ENCODE measurements at places on chromosomes 5 and 9. TPM values are rescaled to one million over a fixed set of nuclear protein-coding genes. Genes with fewer than 3 reads are reported as not detected.

- no peak overlapping the region for H3K27ac ChIP-seq
- DNase-seq: no peak
- no peaks in the 10 kb centered on the region for H3K36me3 ChIP-seq
- H3K4me3 ChIP-seq: no peak overlapping the region
These were observed 148.1 kb downstream of the EBF1 start for GRCh38 chr5:158951436-158952247.

Gene ORM1
- not detected for total RNA-seq

Gene PCDHB15
- total RNA-seq: 4.0 TPM

DNA sequence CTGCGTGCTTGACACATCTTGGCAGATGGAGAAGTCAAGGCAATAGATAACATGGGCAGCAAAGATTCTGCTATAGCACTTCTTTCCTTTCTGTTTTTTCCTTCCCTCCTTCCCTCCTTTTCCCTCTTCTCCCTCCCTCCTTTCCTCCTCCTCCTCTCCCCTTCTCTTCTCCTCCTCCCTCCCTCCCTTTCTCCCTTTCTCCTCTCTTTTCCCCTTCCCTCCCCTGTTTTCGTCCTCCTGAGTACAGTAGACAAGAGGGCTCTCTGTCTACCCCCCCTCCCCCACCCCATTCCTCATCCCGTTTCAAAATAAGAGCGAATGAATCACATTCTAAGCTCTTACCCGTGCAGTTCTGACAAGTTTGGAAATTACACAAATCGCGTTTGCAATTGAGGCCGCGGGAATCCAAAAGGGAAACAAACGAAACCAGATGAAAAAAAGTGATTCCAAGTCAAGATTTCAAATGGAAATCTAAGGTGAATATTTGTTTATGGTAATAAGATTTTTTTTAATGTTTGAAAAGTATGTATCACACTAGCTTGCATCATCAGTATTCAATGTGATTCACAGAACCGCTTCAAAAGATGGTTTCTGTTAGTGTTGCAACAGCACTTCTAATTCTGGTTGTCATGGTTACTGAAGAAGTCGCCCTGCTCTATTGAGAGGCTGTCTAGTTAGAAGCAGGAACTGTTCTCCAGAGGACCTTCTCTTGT, 1.3 kb downstream of the NIM1K start:
- no peaks in the 10 kb centered on the region for H3K27me3 ChIP-seq
- no peaks in the 10 kb centered on the region for H3K36me3 ChIP-seq

GRCh38 chr5:149730620-149731331, 666 bp downstream of the PPARGC1B start:
- H3K36me3 ChIP-seq: no peaks in the 10 kb centered on the region
- H3K27ac ChIP-seq: peak overlapping the region; percentile 94
- peak overlapping the region; percentile 90 for H3K4me3 ChIP-seq
- H3K4me1 ChIP-seq: peaks cover 12% of the 10 kb centered on the region
- no peaks in the 10 kb centered on the region for H3K27me3 ChIP-seq

Gene FAM221B
- total RNA-seq: not detected

Gene SAPCD2
- total RNA-seq: 0.50 TPM

DNA sequence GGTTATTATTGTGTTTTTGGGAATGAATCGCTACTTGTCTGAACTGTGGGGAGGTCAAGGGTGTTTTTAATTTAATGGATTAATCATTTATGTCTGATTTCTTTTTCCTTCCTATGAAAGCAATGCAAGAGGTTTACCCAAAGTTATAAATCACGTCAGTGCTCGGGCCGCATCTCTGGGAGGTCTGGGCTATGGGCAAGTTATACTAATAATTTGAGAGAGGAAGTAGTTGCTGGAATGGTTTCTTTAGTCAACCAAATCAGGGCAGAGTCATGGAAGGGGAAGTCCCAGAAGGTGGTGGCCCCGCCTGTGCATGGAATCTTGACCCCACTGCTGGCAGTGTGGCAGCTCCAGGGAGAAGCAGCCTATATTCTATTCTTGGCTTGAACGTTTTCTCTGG, 180.2 kb downstream of the HSPA4 start:
- H3K27me3 ChIP-seq: no peaks in the 10 kb centered on the region
- no peak overlapping the region for H3K27ac ChIP-seq
- no peak overlapping the region for H3K4me3 ChIP-seq
- H3K4me1 ChIP-seq: no peaks in the 10 kb centered on the region

Gene GABBR2
- 1.1 TPM for total RNA-seq

GRCh38 chr9:38350529-38350928, 42.0 kb upstream of the ALDH1B1 start:
- no peak overlapping the region for H3K27ac ChIP-seq
- H3K4me3 ChIP-seq: no peak overlapping the region
- DNase-seq: no peak
- H3K4me1 ChIP-seq: no peaks in the 10 kb centered on the region

Gene FCN1
- total RNA-seq: 1.1 TPM

DNA sequence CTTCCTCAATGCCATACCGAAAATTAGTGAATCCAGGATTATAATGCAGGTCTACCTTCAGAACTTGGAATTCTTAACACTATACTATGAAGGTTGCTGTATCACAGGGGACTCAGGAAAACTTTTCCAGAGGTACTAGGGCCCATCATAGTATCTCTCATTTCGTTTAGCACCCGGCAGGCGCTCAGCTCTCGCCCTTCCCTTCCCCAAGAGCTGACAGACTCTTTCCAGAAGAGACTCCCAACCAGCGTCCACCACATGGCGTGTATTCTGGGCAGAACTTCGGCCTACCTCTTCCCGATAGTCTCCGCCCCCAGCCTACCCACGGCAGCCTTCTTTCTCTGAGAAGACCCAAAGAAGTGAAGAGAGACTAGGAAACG, 271 bp downstream of the NOL8 start:
- no peak for DNase-seq
- no peaks in the 10 kb centered on the region for H3K27me3 ChIP-seq
- peaks cover 34% of the 10 kb centered on the region for H3K36me3 ChIP-seq
- H3K4me1 ChIP-seq: peaks cover 24% of the 10 kb centered on the region
- peak overlapping the region; percentile 53 for H3K4me3 ChIP-seq
- peak overlapping the region; percentile 97 for H3K27ac ChIP-seq

Gene GCNT4
- total RNA-seq: 0.60 TPM

GRCh38 chr9:89896806-89897340, 292.1 kb downstream of the GADD45G start:
- H3K27me3 ChIP-seq: no peaks in the 10 kb centered on the region
- H3K27ac ChIP-seq: no peak overlapping the region
- peaks cover 3% of the 10 kb centered on the region for H3K4me1 ChIP-seq
- H3K4me3 ChIP-seq: no peak overlapping the region

Gene AFAP1L1
- total RNA-seq: 46.8 TPM

Gene TRAF1
- 2.1 TPM for total RNA-seq

- H3K27ac ChIP-seq: no peak overlapping the region
- H3K27me3 ChIP-seq: no peaks in the 10 kb centered on the region
- DNase-seq: no peak
- no peaks in the 10 kb centered on the region for H3K36me3 ChIP-seq
These were observed 268.1 kb downstream of the FSTL4 start for GRCh38 chr5:133344266-133344665.

DNA sequence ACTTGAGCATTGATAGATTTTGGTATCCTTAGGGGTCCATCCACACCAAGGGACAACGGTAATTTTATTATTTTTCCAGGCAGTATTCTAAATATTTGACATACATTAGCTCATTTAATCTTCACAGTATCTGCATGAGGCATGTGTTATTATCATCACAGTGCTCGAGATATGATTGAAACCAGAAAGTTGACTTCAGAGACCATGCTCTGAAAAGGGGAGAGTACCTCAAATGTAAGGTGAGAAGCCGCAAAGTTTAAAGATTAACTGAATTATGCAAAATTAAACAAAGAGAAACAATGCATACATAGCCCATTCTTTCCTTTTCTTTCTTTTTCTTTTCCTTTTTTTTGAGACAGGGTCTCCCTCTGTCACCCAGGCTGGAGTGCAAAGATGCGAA, 104.1 kb downstream of the SLC25A46 start:
- DNase-seq: no peak
- no peak overlapping the region for H3K4me3 ChIP-seq
- no peak overlapping the region for H3K27ac ChIP-seq
- no peaks in the 10 kb centered on the region for H3K27me3 ChIP-seq
